COR-L47 (cell line): ENCODE measurements at places on chromosomes 2 and 18.

GRCh38 chr2:240151477-240152031 is 11.1 kb upstream of the OTOS start:
- DNase-seq, result no peak

- DNase-seq, result no peak
Measured at GRCh38 chr2:169036736-169037440, 5.8 kb upstream of the ABCB11 start.

- no peak for DNase-seq
Measured at GRCh38 chr2:123644053-123644452, 381.0 kb upstream of the CNTNAP5 start.

DNA sequence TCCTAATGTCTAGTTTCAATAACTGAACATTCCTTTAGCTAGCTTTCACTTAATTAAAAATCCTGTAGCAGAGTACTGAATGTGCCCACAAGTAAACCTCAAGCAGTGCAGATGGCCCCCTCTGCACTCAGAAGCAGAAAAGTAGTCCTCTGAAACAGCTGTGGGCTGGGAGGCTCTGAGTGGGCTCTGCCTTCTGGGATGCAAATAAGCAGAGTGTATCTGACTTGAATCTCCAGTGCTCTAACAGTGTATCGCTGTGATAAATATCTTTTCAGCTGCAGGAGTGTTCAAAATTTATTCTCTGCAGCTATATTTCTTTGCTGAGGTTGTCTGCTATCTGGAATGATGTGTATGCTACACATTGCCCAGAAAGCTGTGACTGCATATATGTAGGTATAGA is 44.8 kb upstream of the SYT4 start:
- no peak for DNase-seq

- no peak for DNase-seq
Measured at GRCh38 chr2:149648282-149649030, 60.9 kb upstream of the MMADHC start.

- no peak for DNase-seq
Measured at GRCh38 chr2:149661844-149662243, 74.3 kb upstream of the MMADHC start.

DNA sequence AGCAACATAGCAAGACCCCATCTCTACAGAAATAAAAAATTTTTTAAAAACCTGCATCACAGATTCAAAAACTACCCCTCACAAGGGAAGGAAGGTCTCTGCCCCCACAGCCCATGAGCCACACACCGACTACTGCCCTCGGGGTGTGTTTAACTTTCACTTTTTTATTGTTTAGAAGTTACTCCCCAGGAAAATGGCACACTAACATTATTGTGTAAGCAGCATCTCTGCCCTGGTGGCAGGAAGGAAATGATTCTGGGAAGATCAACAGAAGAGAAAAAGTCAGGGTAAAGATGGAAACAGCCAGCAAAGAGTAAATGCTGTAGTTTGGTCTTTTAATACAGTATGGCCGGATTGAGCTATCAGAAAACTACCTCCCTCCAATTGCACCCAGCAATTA is 21.9 kb downstream of the TRABD2A start:
- no peak for DNase-seq
